ENCODE measurements at places on chromosomes 11 and 22.
A peak's percentile ranks its signal among the peaks of the same experiment; 100 is the strongest.

- DNase-seq = peak; percentile 30
These were observed 6.0 kb upstream of the IFT27 start for GRCh38 chr22:36781656-36782627.

- DNase-seq = no peak
These were observed 95.2 kb upstream of the C11orf87 start for GRCh38 chr11:109326781-109327180.

DNA sequence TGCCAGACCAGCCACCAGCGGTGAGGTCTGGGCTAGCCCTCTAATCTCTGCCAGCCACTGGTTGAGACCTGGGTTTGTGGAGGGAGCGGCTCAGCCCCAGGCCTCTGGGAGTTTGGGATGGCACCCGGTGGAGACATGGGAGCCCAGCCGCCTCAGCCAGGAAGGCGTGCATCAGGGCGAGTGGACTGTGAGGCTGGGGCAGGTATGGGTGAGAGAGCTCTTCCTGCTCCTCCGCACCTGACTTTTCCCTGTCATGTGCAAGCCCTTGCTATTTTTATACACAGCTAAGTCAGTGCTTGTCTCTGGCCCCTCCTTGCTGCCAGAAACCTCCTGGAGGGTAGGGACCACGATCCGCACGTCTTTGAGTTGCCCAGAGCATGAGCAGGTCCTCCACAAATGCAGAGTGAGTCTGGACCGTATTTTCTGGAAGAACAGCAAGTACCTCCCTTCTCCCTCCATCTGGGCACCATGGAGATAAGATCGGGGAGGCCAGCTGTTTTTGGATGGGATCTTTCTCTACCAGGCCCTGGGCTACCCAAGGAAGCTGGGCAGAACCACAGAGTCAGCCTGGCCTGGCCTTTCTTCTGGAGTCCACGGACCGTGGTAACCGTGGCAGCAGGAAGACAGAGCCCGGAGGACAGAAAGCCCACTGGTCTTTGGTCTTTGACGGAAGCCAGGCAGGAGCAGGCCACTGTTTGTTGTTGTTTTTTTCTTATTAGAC is 53.3 kb downstream of the IGLL1 start:
- DNase-seq = no peak

DNA sequence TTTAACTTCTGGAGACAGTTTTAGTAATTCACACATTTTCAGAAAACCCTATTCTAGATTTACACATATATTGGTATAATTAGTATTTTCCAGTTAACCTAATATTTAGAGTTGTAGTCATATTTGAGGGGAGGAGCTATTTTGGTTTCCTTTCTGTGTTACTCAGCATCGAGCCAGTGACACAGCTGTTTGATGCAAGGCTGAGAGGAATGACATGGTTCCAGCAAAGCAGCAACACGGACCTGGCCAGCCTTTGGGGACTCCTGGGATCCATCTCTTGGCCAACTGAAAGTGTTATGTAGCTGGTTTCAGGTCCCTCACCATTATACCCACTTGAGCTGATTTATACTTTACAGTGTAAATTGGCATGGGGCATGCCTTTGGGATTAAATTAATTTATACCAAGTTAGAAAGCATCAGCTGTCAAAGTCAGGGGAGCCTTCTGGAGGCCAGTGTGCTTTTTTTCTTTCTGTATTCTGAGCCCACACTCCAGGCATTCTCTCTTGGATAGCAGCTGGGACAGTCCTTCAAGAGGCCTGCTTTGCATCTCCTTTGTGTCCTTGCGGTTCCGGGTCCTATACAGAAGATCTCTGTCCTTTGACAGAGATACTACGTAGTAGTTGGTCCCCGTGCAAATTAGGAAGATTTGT is 91.3 kb upstream of the SLC25A18 start:
- DNase-seq = no peak

DNA sequence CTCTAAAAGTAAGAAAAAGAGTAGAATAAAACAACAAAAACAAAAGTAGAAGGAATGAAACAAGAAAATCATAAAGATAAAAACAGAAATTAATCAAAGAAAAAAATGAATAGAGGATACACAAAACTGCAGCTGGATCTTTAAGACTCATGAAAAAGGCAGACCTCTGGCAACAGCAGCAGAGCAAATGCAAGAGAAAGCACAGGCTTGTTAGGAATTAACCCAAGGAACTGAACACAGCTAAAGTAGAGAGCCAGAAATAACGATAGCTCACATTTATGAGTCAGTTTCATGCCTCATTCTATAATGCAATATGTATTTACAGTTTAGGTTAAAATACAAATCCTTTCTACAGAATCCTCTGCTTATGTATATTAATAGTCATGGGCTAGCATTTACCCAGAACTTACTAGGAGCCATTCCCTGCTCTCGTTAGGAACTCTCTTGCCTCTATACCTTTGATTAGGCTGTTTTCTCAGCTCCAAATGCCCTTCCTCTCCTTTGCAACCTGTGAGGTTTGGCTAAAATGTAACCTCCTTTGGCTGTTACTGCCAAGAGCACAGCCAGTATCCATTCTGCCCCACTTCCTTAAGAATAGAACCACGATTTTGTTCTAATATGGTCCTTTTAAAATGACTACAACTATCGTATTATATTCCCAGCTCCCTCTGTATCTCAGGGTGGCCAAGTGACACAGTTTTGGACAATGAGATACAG is 38.3 kb upstream of the NFAM1 start:
- no peak for DNase-seq

- no peak for DNase-seq
These were observed at the start of gene LRRC4C for GRCh38 chr11:41459465-41460401. Gene LRRC4C, minus strand, starts transcription at chr11:41459652.

Measured in cerebellar nuclear complex (tissue), 1 donor.